Heart right ventricle (tissue), 16 donors: ENCODE measurements at places on chromosomes 1 and 21. TPM values are rescaled to one million over a fixed set of nuclear protein-coding genes. Genes with fewer than 3 reads are reported as not detected.

- no peak for DNase-seq
Observed at GRCh38 chr1:29052100-29052499, 71.6 kb downstream of the TMEM200B start.

DNA sequence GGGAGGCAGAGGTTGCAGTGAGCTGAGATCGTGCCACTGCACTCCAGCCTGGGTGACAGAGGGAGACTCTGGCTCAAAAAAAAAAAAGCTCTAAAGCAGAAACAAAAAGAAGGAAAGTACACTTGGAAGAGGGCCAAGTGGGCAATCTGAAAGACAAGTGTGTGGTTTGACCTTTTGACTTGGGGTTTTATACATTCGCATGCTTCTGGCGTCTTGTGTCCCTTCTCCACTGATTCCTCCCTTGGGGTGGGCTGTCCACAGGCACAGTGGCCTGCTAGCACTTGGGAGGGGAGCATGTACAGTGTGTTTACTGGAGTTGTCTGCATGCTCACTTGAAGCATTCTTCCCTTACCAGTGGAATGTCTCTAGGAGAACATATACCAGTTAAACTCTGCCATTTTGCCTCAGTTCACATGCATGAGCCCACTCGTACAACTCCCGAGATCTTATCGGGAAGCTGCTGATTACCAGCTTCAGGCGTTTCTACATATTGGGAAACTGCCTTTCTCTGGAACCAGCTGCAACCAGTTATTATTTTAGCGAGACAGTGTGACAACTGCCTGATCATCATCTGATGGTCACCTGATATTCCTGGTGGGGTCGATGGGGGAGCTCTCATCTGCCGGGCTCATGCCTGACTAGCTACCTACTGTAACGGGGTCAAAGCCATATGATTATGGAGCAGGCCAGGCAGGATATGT is 113.5 kb upstream of the ZNF678 start:
- no peak for DNase-seq

GRCh38 chr1:202553560-202554038 is 156.7 kb downstream of the SYT2 start:
- DNase-seq: peak; percentile 42

GRCh38 chr1:46558966-46559365 is 7.5 kb upstream of the KNCN start:
- no peak for DNase-seq

Gene LIN28A
- not detected for total RNA-seq

DNA sequence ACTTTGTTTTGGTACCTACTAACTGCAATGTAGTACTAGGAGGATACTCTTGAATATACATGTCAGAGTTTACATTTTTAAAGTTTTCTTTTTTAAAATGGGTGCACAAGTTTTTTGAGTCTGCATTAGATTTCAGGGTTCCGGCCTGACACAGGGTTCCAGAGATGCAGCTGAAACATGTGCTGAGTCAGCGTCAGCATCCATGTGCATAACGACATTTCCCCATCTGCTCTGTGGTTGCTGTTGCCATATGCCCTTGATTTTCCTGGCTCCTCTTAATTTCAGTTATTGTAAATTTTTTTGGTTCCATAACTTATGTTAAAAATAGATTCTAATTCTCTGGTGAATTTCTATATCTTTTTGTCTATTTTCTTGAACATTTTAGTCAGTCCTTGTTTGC is 12.3 kb upstream of the METTL13 start:
- DNase-seq: no peak

GRCh38 chr1:14597343-14598006 is 1.0 kb upstream of the KAZN start:
- no peak for DNase-seq

DNA sequence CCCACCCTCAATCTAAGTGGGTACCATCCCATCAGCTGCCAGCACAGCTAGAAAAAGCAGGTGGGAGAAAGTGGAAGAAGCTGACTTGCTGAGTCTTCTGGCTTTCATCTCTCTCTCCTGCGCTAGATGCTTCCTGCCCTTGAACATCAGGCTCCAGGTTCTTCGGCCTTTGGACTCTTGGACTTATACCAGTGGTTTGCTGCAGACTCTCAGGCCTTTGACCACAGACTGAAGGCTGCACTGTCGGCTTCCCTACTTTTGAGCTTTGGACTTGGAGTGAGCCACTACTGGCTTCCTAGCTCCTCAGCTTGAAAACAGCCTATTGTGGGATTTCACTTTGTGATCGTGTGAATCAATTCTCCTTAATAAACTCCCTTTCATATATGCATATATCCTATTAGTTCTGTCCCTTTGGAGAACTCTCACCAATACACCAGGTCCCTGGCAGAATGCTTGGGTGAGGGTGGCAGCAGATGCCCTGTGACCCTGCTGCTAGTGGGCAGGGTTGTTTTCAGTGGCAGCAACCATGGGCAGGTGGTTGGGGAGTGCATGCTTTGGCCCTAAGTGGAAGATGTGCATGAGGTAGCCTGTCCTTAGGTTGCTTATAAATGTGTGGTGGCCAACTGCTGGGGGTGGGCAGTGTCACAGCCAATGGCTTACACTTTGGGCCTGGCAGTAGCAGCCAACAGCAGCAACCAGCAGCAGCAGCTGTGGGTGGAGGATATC is 10.8 kb upstream of the ADAM30 start:
- DNase-seq: no peak

Gene SCYL3
- total RNA-seq: 5.6 TPM

DNA sequence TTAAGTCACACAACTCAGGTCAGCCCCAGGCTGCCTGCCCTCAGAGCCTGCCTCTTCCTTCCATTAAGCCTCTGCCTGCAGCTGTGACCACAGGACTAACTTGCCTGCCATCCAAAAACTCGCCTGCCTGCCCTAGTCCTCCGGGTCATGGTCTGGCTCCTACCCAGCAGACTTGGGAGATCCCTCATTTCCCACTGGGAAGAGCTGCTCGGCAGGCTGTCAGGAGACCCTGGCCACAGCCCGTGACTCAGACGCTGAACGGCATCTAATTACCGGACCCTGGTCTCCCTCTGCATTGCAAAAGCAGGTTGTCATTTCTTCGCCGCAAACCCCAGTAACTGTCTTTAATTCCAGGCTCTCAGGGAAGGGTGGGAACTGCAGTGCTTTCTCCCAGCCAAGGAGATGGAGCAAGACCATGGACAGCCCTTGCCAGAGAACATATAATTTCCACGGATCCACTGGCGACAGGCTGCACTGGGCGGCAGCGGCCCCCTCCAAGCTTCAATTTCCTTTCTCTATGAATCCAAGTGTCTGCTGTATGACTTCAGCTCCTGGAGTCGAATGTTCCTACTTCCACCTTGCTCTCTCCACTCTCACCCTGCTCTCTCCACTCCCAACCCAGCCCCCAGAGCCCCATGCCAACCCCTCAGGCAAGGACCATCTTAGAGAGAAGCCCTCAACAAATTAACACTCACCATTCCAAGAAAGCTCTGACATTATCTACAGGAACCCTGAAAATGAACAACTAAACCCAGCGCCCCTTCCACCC is 20.4 kb downstream of the OLFML2B start:
- DNase-seq: no peak

- no peak for DNase-seq
Observed at GRCh38 chr21:16192902-16193301, 463.1 kb downstream of the USP25 start.

Gene IL19
- not detected for total RNA-seq
